ENCODE measurements at places on chromosomes 5 and 9. TPM values are rescaled to one million over a fixed set of nuclear protein-coding genes. Genes with fewer than 3 reads are reported as not detected.
A peak's percentile ranks its signal among the peaks of the same experiment; 100 is the strongest.

DNA sequence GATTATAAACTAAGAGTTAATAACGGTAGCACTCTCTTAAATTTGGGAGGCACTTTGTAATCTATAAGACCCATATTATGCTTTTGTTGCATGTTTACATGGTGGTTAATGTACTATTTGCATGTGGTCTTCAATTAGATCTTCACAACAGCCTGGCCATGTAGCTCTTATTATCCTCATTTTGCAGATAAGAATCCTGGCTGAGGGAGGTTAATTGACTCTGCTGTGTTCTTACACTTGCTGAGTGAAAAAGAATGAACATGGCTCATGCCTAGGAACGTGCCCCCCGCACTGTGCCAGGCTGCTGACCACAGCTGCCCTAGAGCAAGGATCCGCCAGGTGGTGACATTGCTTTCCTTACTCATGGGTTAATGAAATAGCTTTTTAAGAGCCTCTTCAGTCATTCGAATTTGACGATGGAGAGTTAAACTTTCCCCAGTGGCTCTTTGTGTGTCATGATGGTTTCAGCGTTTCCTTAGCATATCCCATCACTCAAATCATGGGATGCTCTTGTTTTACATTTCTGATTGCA is 97.9 kb downstream of the CDH6 start:
- peak; percentile 71 for DNase-seq

C5orf52 gene
- total RNA-seq, result not detected

MYOZ3 gene
- 13.8 TPM for total RNA-seq

GRCh38 chr5:106127341-106127781 is 1543.4 kb downstream of the EFNA5 start:
- DNase-seq, result peak; percentile 18

- no peak for DNase-seq
These were observed 464.6 kb upstream of the ACTBL2 start for GRCh38 chr5:57947181-57947580.

CCNO gene
- total RNA-seq, result not detected

DNA sequence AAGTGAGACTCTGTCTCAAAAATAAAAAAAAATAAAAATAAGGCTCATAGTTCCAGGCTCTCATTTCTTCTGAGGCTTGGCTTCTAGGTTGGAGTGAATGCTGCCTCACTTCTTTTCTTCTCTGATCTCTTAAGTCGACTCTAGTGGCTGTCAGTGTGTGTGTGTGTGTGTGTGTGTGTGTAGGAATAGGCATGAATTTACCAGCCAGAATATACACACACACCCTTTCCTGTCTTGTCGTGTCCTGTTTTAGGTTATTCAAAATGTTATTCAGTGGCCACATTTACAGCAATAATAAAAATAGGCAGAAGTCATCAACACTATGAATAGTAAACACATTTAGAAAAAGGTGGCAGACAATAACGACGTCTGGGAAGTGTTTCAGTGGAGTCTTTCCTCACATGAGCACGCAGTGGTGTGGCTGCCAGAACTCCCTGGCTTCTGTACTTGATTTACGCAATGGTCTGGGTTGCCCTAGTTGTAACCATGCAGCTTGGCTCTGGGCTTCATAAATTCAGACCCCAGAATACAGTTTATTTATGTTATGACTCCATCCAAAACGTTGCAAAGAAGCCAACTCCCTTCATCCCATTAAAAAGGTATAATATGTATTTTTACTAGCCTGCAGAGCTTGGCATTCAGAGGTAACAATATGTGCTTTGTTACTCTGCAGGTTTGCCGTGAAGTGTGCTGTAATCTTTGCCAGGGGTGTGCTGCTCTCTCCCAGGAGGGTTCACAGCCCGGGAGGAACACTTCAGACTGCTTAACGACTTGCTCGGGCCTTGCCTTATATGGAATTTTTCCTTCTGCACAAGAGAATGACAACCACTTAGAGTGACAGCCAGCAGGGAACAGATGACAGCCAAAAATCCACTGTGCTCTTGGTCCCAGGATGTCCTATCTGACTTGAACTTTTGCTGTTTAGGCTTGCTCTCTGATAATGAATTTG is 34.4 kb upstream of the PALM2AKAP2 start:
- DNase-seq, result peak; percentile 18

DNA sequence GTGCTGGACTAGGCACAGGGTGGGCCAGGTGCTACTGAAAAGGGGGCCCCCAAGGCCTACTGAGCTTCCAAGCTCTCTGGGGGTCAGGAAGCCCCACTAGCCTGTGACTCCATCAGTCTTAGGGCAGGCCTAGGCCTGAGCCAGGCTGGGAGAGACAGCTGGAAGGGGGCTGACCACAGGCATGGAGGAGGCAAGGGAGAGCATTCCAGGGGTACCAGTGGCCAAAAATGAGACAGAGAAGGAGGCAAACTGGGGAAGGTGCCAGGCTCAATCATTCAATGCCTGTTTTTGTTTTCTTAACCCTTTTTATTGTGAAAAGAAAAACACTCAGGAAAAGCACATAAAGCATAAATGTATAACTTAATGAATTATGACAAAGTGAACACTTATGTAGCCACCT is 26.2 kb upstream of the TCF7 start:
- DNase-seq, result no peak

TAF1L gene
- 0.04 TPM for total RNA-seq

PCDHGA2 gene
- total RNA-seq, result 1.0 TPM

DNA sequence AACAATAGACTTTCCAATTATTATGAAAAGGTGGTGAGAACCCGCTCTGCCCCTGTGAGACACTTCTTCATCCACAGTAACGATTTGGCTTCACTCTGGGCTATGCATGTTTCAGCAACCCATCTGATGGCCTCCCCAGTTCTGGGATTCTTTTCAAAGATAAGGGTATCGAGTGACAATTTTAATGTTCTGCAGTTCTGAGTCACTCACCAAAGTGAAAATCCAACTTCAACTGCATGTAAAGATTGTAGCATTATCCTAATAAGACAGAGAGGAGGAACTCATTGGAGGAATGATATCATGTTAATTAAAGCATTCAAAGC is 1078.3 kb upstream of the SEMA6A start:
- DNase-seq, result no peak

DNA sequence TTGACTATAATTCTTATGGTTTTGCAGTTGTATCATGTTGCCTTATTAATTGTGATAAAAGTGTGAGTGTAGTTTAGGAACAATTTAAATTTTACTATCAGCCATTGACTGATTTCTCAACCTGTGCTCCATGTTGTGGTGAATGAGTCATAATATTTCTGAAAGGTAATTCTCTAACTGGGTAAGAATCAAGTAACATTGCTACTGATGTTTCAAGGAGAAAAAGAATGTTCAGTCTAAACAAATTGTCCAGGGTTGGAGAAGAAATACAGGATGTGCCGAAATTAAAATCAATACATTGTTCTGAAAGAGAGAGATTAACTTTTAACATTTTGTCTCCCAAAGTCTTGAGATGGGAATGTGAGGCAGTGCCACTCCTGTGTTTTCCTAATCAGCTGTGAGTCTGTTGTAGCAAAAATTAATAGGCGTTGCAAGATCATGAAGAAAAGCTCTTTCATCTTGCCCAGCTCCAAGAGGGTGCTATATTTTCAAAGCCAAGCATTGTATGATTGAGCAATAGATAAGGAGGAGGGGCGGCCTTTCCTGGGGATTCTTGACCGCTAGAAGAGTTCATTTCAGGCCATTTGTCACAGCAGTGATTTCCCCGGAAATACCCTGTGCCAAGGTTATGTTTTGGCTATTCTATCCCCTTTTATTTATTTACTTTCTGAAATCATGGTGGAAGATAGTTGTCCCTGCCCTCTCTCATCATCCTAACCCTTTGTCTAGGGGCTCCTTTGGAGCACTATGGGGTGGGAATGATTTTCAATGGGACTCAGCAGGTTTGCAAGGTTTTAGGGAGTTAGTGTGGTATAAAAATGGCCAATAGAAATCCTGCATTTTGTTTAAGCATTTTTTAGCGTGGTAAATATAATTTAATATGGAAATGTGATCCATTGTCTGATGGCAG is 151.6 kb downstream of the FOCAD start:
- DNase-seq, result no peak

DNA sequence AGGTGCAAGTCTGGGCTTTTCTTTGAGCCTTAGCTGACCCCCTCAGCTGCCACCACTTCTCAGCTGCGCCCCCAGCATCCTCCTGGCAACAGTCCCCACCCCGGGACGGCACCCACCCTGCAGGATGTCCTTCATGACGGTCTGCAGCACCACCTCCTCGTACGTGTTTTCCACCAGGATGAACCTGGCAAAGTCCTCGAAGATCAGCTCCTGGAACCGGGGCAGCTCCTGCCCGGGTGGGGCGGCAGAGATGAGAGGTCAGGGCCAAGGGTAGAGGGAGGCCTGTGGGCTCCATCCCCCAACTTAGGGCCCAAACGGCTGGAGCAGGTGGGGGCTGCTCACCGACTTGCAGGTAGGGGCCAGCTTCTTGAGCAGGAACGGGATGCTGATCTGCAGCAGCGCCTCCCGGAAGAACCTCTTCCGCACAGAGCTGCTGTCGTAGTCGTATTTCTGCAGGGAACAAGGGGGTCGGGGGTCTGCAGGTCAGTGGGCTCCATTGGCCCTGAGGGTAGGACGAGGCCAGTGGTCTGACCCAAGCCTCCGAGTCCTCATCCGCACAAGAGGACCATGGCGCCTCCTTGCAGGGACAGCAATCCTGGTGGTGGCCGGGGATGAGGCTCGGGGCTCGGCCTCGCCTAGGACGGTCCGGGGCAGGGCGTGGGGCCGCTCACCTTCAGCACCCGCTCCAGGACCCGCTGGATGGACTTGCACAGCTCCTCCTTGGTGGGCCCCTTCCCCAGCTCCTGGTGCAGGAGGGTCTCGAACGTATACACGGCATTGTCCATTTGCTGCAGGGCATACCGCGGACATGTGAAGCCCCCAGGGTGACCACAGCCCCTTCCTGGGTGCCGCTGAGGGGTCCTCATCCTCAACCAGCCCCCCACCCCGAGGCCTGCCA is 56.7 kb downstream of the LRSAM1 start:
- DNase-seq, result no peak

GRCh38 chr9:124580186-124580585 is 73.0 kb upstream of the NR5A1 start:
- no peak for DNase-seq

GRCh38 chr9:104025945-104026344 is 68.2 kb upstream of the SMC2 start:
- no peak for DNase-seq

SGTB gene
- 12.5 TPM for total RNA-seq

GRCh38 chr9:105438141-105438806 is 9.6 kb upstream of the FSD1L start:
- no peak for DNase-seq

OCLN gene
- total RNA-seq, result 61.6 TPM

Measured in GM23338 (cell line).